ENCODE measurements at places on chromosomes 16 and 17.

DNA sequence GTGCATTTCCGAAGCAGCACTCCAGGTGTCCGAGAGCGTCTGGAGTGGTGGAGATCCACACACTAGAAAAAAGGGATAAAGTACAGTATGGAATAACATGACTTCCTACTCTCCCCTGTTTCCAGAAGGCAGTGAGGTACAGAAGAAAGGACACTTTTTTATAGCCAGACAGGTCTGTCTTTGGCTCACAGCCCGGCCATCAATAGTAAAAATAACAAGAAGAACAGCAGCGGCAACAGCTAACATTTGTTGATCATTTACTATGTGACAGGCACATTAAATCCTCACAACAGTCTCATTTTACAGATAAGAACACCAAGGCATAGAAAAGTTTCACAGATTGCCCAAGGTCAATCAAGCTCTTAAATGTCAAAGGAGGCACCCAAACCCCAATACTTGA lies 16.2 kb downstream of the DYNLRB2 start:
- no peak for DNase-seq

DNA sequence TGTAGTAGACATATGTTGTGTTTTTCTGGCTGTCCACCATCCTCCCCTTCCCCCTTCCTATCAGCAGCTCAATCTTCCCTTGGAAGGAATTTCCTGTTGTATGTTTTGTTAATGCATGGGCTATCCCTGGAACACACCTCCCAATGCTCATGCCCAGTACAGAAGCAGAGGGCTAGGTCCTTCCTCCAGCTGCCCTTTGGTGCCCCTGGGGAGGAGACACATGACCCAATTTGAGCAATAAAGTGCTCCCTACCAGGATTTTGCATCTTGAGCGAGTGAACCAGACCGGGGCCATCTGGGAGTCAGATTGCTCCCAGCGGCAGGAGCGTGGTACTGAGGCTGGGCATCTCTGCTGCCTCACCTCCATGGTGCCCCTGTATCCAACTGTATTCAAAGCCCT lies 141.5 kb upstream of the MED13 start:
- DNase-seq, result no peak

DNA sequence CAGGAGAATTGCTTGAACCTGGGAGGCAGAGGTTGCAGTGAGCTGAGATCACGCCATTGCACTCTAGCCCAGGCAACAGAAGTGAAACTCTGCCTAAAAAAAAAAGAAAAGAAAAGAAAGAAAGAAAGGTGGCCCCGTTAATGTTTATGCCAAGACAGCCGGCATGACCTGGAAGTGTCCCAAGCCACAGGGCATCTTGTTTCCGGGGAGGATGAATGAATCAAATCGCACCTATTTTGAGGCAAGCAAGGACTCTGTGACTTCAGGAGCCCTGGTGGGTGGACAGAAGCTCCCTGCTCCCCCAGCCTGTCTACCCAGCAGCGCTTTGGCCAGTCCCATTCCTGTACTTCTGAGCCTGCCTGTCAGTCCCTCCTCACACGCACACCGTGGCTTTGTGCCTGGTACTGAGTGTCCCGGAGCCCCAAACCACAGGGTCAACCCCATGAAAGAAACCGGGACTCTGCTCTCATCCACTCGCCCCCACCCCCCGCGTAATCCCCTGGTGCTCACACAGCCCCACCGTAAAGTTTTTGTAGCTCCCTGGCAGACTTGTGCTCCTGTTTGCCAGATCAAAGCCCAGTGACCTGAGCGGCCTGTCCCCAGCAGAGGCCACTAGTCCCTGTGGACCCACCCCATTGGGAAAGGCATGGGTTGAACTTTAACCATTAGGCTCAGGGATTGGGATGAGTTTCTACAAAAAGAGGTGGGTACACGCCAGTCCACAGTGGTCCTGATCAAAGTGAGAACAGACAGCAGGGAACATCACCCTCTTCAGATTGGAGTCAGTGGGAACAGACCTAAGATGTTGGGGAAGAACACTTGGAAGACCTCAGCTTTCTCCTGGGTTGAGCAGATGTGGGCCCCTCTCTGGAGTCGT lies 19.3 kb downstream of the CD2BP2 start:
- no peak for DNase-seq

DNA sequence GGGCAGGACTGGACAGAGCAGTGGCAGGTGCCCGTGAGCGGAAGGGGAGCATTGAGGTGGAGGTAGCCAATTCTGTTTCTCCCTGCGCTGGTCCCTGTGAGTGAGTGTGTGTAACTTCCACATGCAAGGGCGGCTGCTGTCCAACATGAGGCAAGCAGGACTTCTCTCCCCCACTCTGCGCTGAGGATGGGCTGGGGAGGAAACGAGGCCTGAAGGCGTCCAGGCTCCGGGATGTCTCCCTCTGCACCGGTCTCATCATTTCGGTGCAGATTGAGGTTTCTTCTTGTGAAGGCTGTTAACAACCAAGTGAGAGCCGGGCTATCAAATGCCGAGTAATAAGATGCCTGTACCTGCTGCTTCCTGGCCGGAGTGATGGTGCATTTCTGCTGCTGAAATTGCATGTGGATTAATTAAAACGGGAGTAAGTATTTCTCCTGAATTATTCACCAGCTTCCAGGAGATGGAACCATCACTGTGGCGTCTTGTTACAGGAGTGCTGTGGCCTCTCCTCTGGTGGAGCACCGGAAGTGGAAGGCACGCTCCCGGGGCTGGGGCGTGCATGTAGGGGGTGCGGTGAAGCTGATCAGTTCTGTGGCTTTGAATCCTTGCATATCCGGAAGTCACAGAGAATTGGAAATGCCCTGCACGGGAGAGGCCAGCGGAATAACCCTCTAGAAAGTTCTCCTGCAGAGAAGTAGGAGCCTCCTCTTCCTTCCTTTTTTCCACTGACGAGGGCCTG lies 41.7 kb upstream of the MGAT5B start:
- no peak for DNase-seq

DNA sequence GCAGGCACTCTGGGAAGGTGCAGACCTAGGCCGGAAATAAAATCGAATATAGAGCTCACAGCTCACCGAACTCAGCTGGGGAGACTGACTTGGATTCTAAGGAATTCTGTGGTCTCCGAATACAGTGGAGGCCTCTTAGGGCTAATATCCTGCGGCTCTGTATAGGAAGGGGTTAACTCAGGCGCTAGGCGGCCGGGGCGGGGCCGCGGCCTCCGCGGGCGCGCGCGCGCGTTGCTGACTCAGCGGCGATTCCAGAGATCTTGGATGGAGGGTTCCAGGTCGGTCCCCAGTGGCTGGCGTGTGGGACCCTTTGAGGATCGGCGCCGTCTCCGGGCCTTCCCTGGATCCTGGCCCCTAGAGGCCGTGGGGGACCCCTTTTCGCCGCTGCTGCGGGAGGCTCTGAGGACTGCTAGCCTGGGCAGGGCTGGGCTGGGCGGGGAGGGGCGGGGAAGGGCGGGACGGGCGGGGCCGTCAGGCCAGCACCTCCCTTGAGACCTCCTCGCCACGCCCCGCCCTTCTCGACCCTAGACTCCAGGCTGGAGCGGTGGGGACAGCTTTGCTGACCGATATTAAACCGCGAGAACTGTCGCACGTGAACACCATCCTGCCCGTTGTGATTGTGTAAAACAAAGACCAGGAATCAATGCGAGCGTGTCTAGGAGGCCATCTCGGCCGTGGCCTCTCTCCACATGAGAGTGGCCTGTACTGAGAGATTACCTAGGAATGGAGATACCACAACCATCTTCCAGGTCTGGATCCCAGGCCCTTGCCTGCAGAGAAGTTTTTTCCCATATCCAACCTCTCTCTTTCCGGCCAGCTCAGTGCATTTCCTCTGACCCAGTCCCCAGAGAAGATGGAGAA lies 1.4 kb upstream of the PLEKHH3 start:
- DNase-seq, result no peak

- no peak for DNase-seq
Observed at GRCh38 chr16:19203374-19203966, 35.4 kb downstream of the SYT17 start.

DNA sequence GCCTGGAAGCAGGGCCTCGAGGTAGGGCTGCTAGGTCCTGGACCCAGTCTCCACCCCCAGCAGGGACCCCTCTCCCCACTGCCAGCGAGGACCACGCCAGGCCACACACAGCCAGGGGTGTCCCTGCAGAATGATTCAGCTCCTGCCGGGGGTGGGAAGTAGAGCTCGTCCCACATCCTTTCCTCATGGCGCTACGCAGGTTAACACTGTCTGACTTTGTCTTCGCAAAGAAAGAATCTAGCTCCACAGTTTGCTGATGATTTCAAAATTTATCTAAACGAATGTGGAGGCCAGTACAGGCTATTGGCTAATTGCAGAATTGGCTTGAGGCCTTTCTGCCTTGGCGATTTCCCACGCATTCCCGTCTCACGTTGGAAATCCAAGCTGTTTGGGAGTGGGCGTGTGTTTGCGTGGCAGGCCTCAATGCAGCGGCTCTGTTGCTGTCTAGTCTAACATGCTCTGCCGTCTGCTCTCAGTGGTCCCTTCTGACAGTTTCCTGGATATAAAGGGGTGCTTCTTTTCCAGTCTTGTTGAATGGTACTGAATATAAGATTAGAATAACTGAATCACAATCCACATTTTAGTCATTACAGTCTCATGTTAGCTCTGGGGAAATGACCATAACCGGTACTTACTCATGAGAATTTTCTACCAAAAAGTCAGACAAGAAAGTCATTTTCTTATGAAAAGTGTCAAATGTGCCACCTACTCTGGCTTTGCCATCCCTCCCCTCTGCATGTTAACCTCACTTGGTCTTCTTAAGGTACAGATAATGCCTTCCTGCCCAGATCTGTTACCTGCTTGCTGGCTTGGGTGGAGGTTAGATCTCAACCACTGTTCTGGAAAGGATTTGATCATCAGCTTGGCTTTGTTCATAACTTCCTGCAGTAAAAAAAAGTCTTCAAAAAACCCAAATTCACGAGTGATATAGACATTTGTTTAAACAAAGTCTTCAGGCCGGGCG lies 252.4 kb downstream of the NTN1 start:
- no peak for DNase-seq

GRCh38 chr17:38559051-38559879 lies 46.5 kb downstream of the SRCIN1 start:
- no peak for DNase-seq

- DNase-seq, result no peak
Observed at GRCh38 chr16:23195366-23195978, 12.9 kb downstream of the SCNN1G start.

- no peak for DNase-seq
Observed at GRCh38 chr17:75250009-75250471, 11.4 kb downstream of the GGA3 start.

GRCh38 chr16:2883458-2883908 lies 468 bp downstream of the FLYWCH2 start:
- no peak for DNase-seq

- DNase-seq, result no peak
Observed at GRCh38 chr16:8849411-8850011, 19.3 kb downstream of the CARHSP1 start.

DNA sequence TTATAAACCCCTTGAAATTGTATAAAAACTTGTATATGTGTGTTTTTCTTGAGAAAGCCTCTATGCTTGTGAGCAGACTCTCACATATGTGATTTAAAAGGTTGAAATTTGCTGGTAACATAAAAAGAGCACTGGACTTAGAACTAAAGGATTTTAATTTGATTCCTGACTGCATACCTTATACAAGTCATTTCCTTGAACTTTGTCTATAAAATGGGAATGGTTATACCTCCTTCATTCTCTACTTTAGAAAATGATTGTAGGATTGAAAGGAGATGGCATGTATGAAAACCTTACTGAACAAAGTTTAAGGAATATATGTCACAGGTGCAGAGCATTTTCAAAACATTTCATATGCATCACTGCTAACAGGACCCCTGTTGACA lies 10.4 kb upstream of the ARL2BP start:
- no peak for DNase-seq

DNA sequence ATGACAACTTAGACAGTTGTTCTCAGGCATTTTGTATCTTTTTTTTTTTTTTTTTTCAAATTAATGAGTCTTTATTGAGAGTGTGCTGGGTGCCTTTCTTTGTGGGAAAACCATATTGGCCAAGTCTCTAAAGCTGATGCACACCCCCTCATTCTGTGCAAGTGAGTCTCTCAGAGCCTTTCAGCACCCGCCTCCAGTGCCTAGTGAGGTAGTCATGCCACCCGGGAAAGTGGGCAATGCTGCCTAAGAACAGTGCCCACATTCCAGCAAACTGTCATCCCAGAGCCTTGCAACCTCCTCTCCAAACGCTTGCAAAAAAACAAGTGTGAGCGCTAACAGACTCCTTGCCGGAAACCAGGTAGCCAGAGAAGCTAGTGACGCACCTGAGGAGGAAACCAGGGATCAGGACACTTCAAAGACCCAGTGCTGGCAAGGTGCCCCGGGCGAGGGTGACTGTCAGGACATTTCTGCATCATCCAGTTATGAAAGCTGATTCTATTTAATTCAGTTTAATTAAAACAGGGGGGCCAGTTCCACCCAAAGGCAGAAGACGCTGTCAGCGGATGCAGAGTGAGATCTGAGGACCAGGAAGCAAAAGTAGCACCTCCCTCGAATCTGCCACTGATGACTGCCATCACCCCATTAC lies 34.9 kb downstream of the SMARCE1 start:
- no peak for DNase-seq

DNA sequence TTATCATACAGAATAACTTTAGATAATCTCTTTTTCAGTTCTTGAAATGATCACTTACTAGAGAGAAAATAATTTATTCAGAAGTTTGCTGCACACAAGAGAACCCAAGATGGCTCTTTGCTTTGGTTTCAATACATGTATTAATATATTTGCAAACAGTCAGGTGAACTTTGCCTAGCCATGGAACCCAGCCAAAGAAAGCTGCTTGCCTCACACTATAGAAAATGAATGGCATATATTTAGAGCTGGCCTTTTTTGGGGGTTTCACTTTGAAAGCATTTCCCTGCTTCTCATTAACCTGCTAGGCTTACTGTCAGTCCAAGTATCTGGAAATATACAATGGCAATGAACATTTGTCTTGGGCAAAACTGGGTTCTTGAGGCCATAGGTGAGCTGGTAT lies 75.3 kb downstream of the MRTFB start:
- no peak for DNase-seq

GRCh38 chr17:27946513-27946912 lies 53.3 kb upstream of the LYRM9 start:
- DNase-seq, result no peak

DNA sequence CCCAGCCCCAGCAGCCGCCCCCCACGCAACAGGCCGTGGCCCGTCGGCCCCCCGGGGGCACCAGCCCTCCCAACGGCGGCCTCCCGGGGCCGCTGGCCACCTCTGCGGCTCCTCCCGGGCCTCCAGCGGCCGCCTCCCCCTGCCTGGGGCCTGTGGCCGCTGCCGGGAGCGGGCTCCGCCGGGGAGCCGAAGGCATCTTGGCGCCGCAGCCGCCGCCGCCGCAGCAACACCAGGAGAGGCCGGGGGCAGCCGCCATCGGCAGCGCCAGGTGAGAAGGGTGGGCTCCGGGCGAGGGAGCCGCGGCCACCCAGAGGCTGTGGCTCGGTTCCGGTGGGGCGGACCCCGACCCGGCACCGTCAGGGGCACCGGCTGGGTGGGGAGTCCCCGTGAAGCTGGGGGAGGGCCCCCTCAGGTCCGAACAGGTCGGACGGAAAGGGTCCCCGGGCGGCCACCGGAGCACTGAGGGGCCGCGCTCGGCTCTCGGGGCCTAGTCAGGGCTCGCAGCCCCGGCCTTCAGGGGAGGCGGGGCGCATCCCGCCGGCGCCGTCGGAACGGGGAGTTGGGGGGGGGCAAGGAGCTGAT lies 583 bp downstream of the ATXN2L start:
- no peak for DNase-seq

- DNase-seq, result peak; percentile 33
Observed at GRCh38 chr16:58022601-58023371, 2.8 kb upstream of the MMP15 start.
